Activated CD4-positive, alpha-beta memory T cell treated with anti-CD3 and anti-CD28 coated beads for 36 hours (primary cell): ENCODE measurements at places on chromosomes 4 and X. TPM values are rescaled to one million over a fixed set of nuclear protein-coding genes. Genes with fewer than 3 reads are reported as not detected.

- peaks cover 6% of the 10 kb centered on the region for H3K27me3 ChIP-seq
- no peaks in the 10 kb centered on the region for H3K36me3 ChIP-seq
- no peak overlapping the region for H3K4me3 ChIP-seq
Observed at GRCh38 chr4:154389148-154389547, 102.5 kb downstream of the DCHS2 start.

- H3K27ac ChIP-seq = no peak overlapping the region
- peaks cover 14% of the 10 kb centered on the region for H3K36me3 ChIP-seq
- DNase-seq = no peak
- no peak overlapping the region for H3K4me3 ChIP-seq
- H3K27me3 ChIP-seq = no peaks in the 10 kb centered on the region
Observed at GRCh38 chr4:108547682-108548081, 72.7 kb upstream of the RPL34 start.

Gene BMP3
- not detected for total RNA-seq

- no peaks in the 10 kb centered on the region for H3K4me1 ChIP-seq
- DNase-seq = no peak
- H3K27ac ChIP-seq = no peak overlapping the region
- H3K27me3 ChIP-seq = no peaks in the 10 kb centered on the region
Observed at GRCh38 chrX:63363788-63364187, 12.7 kb upstream of the SPIN4 start.

DNA sequence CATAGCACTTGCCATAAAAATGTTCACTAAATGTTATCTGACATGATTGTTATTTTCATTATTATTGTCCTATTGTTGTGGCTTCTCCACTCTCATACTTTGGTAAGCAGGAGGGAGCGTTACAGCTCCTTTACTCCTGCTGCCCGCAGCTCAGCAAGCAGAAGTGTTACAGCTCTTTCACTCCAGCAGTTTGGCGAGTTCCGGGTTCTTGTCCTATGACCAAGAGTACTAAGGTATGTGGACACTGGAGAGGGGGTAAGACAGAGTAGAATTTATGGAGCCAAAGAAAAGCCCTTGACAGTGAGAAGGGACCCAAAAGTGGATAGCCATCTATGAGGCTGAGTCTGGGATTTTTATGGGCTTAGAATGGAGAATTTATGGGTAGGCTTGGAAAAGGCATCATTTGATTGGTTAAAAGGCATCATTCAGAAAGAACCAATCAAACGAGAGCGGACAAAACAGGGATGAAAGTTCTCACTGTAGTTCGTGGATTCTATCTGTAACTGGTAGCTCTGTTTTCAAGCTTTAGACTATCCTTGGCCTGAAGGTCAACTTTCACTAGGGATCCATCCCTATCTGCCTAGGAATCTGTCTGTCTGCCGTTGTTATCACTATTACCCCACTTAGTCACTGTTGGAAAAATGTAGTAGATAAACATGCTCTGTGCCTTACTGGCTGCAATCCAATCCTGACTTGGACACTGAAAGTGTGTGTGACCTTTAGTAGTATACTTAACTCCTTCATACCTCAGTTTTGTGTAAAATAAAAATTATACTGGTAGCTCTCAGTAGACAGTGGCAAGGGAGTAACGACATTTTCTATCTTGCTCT is 545.6 kb upstream of the LCORL start:
- no peaks in the 10 kb centered on the region for H3K4me1 ChIP-seq
- DNase-seq = no peak
